ENCODE measurements at places on chromosomes 4 and X.

DNA sequence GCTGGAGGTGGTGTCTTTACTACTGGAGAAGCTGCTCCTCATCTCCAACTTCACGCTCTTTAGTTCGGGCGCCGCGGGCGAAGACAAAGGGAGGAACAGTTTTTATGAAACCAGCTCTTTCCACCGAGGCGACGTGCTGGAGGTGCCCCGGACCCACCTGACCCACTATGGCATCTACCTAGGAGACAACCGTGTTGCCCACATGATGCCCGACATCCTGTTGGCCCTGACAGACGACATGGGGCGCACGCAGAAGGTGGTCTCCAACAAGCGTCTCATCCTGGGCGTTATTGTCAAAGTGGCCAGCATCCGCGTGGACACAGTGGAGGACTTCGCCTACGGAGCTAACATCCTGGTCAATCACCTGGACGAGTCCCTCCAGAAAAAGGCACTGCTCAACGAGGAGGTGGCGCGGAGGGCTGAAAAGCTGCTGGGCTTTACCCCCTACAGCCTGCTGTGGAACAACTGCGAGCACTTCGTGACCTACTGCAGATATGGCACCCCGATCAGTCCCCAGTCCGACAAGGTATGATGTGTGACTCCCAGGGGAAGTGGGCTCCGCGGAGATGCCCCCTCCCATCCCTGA, 634 bp downstream of the LRAT start:
- DNase-seq = no peak

GRCh38 chrX:68175562-68175961, 257.7 kb downstream of the OPHN1 start:
- DNase-seq = no peak

- DNase-seq = no peak
Observed at GRCh38 chrX:1584237-1585011, 7.0 kb upstream of the AKAP17A start.

DNA sequence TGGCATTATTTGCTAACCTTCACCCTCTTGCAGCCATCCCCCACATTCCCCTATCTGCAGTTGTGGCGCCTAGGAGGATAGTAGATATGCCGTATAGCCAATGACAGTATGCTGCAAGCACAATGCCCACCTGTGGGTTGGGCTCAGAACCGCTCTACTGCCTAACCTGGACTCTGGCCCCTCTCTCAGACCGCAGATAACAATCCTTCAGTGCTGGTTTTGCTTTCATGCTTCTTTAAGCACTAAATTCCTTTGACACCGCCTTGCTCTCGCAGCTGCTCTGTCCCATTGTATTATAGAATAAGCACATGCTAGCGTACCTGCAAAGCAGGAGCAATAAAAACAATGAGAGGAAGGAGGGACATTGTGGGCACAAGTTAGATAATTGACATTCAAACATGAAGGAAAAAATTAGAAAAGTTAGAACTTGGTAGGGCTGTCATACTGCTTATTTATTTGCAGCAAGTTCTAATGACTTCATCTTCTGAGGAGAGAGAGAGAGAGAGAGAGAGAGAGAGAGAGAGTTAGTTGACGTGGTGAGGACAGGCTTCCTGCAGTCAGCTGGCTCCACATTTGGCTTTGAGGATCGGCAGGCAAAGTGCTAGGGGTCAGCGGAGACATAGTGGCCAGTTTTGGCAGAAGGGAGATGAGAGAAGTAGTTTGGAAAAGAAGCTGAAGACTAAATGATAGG, 55.8 kb downstream of the WWC2 start:
- DNase-seq = no peak

- DNase-seq = no peak
Observed at GRCh38 chr4:158129694-158130093, 43.1 kb downstream of the GASK1B start.

DNA sequence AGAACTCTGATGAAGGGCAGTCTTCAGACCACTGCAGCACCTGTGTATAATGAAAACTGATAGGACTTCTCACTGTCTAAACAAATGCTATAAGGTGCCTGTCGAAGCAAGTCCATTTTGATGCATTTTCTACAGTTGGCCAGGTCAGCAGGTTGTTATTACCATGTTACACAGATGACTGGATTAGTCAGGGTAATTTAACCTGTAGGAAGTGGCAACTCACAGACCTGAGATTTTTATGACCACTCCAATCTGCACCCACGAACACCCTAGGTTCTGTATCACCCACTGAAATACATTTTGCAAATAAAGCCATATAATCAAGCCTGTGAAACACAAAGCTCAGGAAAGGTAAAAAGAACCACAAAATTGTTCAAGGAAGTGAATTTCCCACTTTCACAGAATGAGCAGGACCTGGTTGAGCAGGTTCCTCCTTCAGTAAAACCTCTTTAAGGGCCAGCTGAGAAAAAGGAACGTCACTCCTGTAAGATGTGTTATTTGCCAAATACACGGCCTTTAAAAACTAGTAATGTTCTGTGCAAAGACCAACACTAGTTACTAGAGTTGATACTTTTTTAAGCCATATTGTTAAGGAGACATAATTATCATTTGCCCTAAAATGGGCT, 12.7 kb downstream of the MAML3 start:
- DNase-seq = no peak

DNA sequence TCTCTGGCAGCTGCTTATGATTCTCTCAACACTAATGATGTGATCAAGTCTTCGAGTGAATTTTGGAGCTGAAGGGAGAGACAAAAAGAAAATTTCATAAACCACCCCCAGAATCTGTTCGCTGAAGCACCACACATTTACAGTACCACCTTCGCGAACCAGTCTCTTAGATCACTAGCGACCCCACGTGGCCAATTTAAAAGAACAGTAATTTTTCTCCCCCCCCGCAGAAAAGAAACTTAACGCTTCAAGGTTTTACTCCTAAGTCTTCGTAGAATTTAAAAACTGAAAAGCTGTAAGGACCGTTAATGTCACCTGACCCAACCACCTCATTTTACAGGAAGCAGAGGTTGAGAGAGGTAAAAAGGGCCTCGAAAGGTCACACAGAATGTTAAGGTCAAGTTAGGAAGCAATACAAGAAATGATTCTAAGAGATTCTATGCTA, 187.5 kb downstream of the QDPR start:
- no peak for DNase-seq

DNA sequence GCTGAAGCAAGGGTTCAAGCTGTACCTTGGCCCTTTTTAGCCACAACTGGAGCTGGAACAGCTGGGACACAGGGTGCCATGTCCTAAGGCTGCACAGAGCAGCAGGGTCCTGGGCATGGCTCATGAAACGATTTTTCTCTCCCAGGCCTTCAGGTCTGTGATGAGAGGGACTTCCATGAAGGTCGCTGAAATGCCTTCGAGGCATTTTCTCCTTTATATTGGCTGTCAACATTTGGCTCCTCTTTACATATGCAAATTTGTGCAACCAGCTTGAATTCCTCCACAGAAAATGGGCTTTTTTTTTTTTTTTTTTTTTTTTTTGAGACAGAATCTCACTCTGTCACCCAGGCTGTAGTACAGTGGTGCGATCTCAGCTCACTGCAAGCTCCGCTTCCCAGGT, 430.8 kb downstream of the PCDH11X start:
- DNase-seq = no peak

- no peak for DNase-seq
Observed at GRCh38 chr4:27568236-27568951, 707.8 kb downstream of the STIM2 start.

- DNase-seq = no peak
Observed at GRCh38 chr4:7906171-7906701, 33.4 kb downstream of the AFAP1 start.

- DNase-seq = no peak
Observed at GRCh38 chrX:116499780-116500179, 37.0 kb upstream of the CT83 start.

GRCh38 chr4:7381221-7381889, 53.4 kb downstream of the PSAPL1 start:
- peak; percentile 4 for DNase-seq

GRCh38 chrX:519741-520140, 110.8 kb upstream of the SHOX start:
- DNase-seq = no peak

- DNase-seq = no peak
Observed at GRCh38 chr4:19711871-19712270, 539.8 kb upstream of the SLIT2 start.

GRCh38 chr4:16231570-16232245, 5.4 kb upstream of the TAPT1 start:
- no peak for DNase-seq

- DNase-seq = no peak
Observed at GRCh38 chrX:25019707-25020390, 4.1 kb upstream of the ARX start.

- DNase-seq = no peak
Observed at GRCh38 chr4:42638321-42638720, 18.6 kb downstream of the ATP8A1 start.

DNA sequence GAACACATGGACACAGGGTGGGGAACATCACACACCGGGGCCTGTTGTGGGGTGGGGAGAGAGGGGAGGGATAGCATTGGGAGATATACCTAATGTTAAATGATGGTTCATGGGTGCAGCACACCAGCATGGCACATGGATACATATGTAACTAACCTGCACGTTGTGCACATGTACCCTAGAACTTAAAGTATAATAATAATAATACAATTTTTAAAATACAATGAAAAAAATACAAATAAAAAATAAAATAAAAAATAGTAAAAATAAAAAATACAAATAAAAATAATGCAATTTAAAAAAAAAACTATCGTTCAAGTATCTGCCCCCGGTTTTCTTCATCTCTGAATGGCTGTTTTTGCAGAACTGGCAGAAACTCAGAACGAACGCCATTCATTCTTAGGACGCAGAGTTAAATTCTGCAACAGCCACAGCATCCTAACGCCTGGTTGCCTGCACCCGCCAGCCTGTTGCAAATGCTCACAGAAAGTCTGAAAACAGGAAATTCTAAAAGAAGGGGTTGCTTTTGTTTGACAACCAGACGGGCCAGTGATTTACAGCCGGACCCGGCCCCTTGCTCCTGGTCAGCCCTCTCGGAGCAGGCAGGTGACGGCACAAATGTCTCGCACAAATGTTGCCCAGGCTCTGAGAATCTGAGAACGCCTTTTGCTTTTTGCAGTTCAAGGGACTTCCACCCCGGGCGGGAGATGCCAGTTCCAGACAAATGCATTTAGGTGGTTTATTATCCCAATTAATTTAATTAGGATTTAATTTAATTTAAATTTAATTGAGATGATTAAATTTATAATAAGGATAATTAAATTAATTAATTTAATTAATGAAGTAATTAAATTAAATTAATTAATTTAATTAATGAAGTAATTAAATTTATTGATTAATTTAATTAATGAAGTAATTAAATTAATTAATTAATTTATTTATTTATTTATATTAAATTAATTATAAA, 47.8 kb downstream of the CRLF2 start:
- no peak for DNase-seq

GRCh38 chr4:23805450-23805851, 84.4 kb downstream of the PPARGC1A start:
- DNase-seq = no peak

GRCh38 chr4:24836661-24837242, 41.4 kb downstream of the SOD3 start:
- no peak for DNase-seq

- no peak for DNase-seq
Observed at GRCh38 chrX:10021461-10022272, 54.5 kb downstream of the CLDN34 start.

GRCh38 chr4:75180790-75181776, 248.2 kb downstream of the PARM1 start:
- no peak for DNase-seq

DNA sequence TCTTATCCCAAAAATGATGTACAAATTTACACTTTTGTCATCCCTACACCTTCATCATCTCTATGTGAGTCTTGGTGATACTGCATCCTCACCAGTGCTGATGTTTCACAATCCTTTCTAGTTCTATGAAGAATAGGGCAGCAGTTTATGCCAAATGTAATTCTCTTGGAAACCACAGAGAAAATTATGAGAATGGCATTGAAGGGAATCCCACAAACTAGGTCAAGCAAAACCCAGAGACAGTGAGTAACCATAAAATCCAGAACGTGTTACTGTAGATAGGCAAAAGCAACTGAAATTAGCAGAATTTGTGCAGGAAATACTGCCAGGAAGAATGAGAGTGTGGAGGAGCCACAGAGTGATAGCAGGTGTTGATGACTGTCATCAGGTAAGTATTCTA, 24.5 kb downstream of the IL15 start:
- DNase-seq = no peak

GRCh38 chr4:12703036-12703435, 781.1 kb downstream of the RAB28 start:
- DNase-seq = no peak

GRCh38 chrX:138683600-138683999, 27.9 kb downstream of the FGF13 start:
- DNase-seq = no peak

- no peak for DNase-seq
Observed at GRCh38 chrX:14386981-14387380, 142.4 kb upstream of the GLRA2 start.

DNA sequence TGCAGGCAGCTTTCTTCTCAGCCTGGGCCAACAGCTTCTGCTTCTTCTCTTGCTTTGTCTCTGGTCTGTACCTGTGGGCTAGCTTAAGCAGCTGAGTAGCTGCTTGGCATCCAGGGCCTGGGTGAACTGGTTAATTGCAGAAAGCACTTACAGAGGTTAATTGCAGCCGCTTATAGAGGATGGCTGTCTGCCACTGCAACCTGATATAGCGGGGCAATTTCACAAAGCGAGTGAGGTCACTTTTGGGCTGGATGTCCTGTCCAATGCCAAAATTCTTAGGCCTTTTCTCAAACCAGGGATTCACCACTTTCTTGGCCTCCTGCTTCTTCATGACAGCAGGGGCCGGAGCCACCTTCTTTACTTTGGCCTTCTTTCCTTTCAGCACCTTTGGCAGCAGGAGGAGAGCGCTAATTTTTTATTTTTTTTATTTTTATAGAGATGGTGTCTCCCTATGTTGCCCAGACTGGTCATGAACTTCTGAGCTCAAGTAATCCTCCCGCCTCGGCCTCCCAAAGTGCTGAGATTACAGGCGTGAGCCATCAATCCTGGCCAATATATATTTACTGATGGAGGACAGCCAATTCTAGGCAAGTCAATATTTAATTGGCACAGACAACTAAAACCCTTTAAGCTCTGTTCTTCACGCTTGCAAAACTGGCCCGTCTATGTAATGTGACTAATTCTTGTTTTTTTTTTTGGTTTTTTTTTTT, 61.0 kb downstream of the ENOPH1 start:
- no peak for DNase-seq

GRCh38 chrX:103817502-103817901, 14.6 kb downstream of the RAB9B start:
- DNase-seq = no peak

DNA sequence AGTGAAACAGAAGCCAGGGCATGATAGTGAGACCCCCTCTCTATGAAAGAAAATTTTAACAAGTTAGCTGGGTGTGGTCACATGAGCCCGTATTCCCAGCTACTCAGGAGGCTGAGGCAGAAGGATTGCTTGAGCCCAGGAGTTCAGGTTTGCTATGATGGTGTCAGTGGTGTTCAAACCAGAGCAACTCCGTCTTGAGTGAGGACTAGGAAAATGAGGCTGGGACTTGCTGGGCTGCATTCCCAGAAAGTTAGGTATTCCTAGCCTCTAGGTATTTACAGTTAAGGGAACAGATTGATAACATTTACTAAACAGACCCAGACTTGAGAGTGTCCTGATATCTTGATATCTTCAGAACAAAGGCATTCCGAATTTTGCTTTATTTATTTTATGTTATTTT, 37.0 kb upstream of the NOCT start:
- no peak for DNase-seq
